ENCODE measurements at places on chromosomes 7 and 10.

DNA sequence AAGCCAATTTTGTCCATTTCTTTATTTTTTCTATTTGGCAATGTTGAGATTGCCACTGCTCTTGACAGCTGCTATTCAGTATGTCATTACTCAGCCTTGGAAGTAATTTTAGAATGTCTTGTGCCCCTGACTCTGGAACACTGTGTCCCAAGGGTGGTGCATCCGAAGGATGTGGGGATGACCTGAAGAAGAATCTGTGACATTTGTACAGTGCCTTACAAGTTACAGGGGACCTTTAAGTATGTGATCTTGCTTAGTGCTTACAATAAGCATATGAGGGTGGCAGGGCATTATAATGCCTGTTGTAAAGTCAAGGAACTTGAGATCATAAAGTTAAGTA lies 239.5 kb downstream of the REEP3 start:
- no peak for DNase-seq

DNA sequence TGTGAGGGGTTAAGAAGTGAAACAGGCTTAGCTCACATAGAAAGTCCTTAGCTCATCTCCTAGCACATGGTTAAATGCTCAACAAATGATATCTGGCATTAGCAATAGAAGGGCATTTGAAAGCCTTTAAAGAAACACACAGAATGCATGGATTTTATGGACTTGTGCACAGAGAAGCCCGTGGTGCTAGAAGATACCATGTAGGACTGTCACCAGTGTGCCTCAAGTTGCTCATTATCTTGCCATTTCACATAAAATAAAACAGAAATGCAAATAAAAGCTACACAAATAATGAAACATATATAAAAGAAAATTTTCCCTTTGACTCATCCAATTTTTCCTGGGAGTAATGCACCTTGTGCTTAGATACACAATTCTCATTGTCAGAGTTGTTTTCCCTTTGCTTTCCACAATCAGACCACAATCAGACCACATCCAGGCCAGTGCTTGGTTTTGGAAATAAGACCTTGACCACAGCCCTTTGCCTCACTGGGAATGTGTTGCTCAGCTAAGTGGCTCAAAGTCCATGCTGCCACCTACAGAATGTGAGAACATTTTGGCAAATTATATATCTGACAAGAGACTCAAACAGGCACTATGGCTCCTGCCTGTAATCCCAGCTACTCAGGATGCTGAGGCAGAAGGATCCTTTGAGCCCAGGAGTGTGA lies 9.5 kb upstream of the WDR11 start:
- no peak for DNase-seq

GRCh38 chr10:61385231-61386001 lies 67.8 kb downstream of the TMEM26 start:
- DNase-seq = no peak

- DNase-seq = no peak
Measured at GRCh38 chr10:84095811-84096497, 43.4 kb upstream of the GHITM start.

- DNase-seq = no peak
Measured at GRCh38 chr10:105797234-105797890, 1156.3 kb downstream of the SORCS3 start.

DNA sequence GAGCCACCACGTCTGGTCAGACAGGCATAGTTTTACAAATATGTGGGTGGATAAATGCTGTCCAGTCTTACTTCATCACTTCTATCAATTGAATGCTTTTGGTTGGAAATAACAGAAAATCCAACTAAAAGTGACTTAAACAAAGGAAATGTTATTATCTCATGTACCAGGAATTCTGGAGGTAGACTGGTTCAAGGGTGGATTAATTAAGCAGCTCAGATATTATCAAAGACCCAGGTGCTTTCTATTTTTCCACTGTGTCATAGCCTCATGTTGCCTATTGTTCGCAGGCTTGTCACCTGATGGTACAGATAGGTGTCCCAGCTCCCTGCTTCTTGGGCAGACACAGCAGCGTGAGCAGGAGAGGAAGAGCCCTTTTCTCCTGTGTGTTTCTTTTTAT lies 156.1 kb upstream of the CTBP2 start:
- no peak for DNase-seq

Measured in ovary (tissue), 10 donors.